ENCODE measurements at places on chromosomes 3 and 15.

- DNase-seq, result no peak
These were observed 242.6 kb downstream of the PTPRG start for GRCh38 chr3:61803983-61804382.

- no peak for DNase-seq
These were observed 157.7 kb upstream of the CADPS start for GRCh38 chr3:63032881-63033280.

DNA sequence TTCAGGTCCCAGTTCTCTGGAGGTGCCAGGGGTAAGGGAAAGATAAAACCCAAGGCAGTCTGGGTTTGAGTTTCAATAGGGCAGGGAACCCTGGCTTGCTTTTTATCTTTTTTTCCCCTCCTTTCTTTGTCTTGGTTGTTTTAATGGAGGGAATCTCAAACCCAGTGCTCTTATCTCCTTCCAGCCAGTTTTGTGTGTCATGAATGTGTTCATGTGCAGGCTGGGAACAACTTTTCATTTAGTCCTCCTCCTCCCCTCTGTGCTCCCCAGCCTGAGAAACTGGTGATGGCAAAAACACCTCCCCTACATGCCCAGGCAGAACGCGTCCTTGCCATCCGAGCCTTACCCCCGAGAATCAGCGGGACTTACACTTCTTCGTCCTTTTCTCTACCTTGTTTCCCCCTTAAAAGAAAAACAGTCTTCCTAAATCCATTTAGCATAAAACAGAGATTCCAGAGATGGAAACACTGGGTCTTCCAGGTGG lies 10.9 kb downstream of the SEMA3G start:
- DNase-seq, result no peak

GRCh38 chr15:40594429-40594836 lies 384 bp downstream of the KNL1 start:
- no peak for DNase-seq
